ENCODE measurements at places on chromosomes 7 and 10.

DNA sequence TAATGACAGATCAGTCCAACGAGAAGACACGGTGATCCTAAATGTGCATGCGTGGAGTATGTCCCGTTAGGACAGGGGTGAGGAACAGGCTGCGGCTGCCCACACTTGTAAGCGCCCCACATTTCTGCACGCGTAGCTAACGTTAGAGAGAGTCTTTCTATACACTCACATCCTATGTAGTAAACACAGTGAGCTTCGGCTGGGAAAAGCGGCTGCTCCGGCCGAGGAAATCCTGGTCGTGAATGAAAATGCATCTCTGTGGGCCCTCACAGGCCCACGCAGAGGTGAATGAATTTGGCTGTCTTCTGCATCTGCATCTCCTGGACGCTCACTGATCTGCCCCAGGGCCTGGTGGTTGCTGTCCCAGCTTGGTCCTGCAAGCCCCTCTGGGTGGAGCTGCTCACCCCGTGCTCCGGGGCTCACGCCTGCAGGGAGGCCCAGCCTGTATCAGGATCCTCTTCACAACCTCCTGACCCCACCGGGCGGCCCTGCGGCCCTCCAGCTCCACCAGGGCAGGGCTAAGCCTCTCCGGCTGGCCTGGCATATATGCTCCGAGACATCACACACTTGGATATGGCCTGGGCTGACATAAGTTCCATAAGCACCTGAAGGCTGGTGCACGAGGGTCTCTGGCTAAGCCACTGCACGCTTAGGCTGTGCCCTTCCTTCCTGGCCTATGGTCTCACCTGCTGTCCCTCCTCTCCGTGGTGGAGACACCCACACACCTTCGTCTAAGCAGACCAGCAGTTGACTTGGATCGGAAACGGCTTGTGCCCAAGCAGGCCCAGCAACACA is 117.9 kb upstream of the DIP2C start:
- no peak for DNase-seq

DNA sequence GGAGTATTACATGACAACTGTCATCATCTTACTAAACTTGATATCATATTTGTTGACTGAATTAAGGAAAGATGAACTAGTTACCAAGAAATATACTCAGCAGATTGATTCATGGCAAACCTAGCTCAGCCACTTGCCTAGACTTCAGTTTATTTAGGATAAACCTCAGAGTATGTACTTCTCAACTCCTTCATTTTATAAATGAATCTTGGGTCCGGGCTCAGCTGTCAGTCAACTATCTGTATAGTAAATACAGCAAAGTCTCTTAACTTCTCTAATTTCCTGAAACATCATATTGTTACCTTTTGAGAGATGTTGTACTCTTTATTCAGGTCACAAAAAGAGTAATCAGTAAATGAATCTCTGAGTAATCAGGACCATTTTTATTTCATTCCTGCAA is 211.0 kb upstream of the KLF14 start:
- DNase-seq: no peak

DNA sequence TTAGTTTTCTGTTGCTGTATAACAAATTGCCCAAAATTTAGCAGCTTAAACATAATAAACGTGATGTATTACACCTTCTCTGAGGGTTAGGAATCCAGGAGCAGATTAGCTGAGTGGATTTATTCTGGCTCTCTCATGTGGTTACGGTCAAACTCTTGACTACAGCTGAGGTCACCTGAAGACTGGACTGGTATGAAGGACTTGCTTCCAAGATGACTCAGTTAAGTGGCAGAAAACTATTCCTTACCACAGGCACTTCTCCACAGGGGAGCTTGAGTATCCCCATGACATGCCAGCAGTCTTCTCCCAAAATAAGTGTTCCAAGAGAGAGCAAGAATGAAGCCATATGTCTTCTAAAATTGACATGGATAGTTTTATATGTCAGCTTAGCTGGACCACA is 957.2 kb upstream of the GHITM start:
- DNase-seq: no peak

- DNase-seq: no peak
Measured at GRCh38 chr10:59561477-59562121, 148.1 kb downstream of the SLC16A9 start.

DNA sequence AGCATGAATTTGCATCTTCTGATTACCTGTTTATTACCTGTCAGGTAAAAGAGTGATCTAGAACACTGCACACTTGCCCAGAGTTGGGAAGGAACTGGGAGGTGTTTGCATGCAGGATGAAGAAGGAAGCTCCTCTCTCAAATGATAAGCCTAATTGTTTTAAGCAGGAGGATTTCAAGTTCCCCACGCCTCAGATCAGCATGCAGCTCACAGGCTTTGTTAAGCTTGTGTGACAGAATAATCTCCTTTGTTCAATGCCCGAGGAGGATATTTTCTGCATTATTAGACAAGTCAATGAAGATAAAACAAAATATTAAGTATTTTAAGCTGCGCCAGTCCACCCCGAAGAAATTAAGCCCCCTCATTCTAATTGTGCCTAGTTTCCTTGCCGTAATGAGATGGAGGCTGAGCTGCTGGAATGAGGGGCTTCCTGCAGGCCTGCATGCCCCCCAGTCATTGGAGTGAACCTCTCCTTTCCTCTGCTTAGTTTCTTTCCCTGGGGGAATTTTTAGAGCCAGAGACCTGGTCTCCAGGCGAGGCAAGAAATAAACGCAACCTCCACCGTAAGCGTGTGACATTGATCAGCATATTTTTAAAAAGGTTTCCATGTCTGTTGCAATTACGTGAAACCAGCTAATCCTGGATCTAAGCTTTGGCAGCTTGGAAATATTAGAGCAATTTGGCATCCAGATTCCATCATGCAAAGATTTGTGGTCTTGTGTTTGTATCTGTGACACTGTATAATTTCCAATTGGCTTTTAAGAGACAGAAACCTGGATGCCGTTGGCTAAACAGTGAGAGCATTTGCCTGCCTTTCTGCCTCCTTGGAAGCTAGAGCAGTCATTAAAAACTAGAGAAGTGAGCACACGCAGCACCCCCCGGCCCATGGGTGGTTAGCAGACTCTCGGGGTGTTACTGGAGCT is 376.0 kb downstream of the GALNT17 start:
- no peak for DNase-seq

- DNase-seq: no peak
Measured at GRCh38 chr10:44333511-44333910, 51.4 kb downstream of the CXCL12 start.

DNA sequence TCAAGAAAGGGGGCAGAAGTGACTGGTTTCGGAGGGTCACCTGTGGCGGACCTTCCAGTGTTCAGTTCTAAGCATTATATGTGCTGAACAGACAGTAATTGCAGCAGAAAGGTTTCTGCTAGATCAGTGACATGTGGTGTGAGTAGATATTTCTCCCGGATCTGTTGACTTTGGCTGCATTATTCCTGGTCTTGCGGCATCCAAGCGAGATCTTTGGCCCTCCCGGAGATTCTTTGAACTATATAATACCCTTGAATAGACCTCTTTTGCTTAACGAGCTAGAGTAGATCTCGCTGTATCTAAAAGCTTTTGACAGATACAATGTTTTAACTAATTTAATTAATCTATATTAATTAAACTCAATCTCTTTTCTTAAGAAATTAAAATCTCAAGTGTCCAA is 99.8 kb downstream of the PTN start:
- no peak for DNase-seq

GRCh38 chr7:116942504-116942903 is 10.8 kb upstream of the ST7 start:
- DNase-seq: no peak

DNA sequence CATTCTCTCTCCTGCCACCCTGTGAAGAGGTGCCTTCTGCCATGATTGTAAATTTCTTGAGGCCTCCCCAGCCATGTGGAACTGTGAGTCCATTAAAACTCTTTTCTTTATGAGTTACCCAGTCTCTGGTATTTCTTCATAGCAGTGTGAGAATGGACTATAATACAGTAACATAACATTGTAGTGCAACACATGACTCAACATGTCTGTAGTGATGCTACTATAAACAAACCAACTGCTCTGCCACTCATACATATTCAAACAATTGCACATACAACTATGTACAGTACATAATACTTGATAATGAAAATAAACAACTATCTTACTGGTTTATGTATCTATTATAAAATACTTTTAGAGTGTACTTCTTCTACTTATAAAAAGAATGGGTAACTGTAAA is 7.1 kb downstream of the ATOH7 start:
- DNase-seq: no peak

- no peak for DNase-seq
Measured at GRCh38 chr7:23523486-23524075, 8.2 kb downstream of the TRA2A start.

GRCh38 chr10:50375051-50375452 is 123.7 kb upstream of the ASAH2 start:
- DNase-seq: no peak

DNA sequence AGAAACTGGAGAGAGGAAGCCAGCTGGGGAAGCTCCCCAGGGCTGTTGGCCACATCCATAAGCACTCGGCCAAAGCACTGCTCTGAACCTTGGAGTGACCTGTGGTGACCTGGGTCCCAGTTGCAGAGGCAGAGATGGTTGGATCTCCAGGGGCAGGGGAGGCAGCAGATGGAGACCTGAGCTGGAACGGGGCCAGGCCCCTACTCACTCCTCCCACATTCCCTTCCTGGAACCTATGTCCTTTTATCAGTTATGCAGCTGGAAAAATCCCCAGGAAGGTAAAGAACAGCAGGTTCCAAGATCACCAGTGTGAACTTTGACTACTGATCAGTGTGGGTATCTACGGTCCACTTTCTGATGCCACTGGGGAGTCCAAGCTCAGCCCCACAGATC is 9.6 kb upstream of the PNLIPRP2 start:
- DNase-seq: no peak

- no peak for DNase-seq
Measured at GRCh38 chr7:30744075-30744417, 7.9 kb upstream of the INMT start.
